ENCODE measurements at places on chromosomes 2 and 18.

- DNase-seq = no peak
These were observed 82.0 kb downstream of the ZNF516 start for GRCh38 chr18:76412818-76413565.

DNA sequence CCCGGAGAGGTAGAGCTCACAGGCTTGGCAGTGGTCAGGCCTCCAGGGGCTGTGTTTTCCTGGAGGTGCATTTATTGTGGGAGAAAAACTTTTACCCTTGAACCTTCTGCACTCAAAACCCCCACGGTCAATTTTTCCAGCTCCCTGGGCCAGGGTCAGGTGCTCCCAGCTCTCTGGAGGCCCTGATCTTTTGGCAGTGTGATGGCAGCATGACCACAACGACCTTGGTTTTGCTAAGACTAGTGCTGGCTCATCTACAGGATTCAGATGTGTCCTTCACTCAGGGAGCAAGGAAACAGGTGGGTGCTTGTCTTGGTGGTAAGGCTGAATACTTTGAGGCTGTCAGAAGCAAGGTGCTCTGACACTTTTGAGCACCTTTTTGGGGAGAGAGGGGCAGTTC is 92.3 kb downstream of the CCDC93 start:
- DNase-seq = no peak

DNA sequence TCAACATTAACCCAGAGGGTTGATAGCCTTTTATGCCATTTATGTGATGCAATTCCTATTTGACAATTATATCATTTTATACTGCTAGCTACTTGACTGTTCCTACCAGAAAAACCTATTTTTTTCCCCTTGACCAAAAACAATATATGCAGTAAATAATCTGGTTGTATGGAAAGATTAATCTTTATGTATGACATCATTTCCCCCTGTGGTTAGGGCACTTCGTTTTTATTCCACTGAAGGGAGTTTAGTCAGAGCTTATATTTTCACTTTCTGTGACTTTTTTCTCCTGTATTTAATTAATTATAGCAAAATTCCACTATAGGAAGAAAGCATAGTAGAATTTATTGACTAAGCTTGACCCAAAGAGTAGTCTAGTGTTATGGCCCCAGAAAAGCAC is 107.6 kb downstream of the HAUS1 start:
- no peak for DNase-seq

GRCh38 chr2:85277416-85278158 is 50.2 kb downstream of the TGOLN2 start:
- no peak for DNase-seq

- no peak for DNase-seq
These were observed 53.6 kb upstream of the ITGA6 start for GRCh38 chr2:172373766-172374165.

GRCh38 chr2:122186761-122187222 is 431.3 kb downstream of the TSN start:
- no peak for DNase-seq

DNA sequence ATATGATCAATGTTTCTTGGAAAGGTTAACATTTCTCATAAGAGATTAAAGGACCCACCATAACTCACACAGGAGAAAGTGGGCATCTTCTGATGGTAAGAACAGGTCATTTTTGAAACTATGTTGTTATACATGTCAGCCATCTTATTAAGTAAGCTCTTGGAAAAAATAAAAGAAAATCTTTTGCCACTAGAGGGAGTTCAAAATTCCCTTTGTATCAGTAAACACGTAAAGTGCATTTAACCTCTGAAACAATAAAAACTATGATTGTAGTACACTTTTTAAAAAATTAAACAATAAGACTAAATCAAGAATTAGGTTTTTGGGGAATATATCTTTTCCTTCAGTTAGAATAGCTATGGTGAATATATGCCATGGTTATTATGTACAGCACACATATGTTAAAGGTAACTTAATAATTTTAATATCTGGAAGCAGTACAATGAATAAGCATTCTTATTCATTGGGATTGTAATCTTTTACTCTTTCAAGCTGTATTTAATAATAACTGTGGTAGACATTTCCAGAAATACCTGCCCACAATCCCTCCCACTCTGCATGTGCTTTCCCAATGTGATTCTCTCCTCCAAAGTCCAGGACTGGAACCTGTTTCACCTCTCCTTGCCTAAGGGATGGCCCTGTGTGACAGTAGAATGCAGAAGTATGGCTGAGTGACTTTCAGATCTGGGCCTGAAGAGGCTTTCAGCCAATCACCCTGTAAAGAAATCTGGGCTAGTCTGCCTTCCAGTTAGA is 64.2 kb downstream of the RBMS1 start:
- DNase-seq = no peak

GRCh38 chr18:48612917-48613316 is 74.1 kb downstream of the CTIF start:
- DNase-seq = no peak

DNA sequence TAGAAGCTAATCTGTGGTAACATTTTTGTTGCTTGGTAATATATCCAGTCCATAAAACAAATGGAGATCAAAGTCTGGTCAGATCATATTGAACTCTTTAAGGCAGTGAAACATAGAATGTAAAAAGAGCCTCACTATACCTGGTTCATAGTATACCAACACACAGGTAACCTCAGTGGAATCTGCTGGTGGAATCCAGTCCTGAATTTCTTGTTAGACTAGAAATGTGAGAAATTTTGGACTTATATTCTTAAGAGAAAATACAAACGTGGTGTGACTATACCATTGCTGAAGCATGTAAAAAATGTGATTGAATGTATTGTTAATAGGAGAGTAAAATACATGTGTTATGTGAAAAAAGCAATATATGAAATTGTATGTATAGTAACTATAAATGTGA is 46.1 kb upstream of the GRHL1 start:
- DNase-seq = no peak

GRCh38 chr2:241865957-241866789 is 3.4 kb upstream of the RTP5 start:
- DNase-seq = no peak

DNA sequence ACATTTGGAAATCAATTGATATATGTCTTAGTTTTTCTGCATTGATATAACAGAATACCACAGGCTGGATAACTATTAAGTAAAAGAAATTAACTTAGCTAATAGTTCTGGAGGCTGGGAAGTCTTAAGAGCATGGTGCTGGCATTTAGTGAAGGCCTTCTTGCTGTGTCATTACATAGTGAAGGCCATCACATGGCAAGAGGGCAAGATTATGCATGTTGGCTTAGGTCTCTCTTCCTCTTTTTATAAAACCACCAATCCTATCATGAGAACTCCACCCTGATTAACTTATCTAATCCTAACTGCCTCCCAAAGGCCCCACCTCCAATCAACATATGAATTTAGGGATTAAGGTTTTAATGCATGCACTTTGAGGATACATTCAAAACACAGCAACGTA is 225.5 kb upstream of the VRK2 start:
- no peak for DNase-seq

DNA sequence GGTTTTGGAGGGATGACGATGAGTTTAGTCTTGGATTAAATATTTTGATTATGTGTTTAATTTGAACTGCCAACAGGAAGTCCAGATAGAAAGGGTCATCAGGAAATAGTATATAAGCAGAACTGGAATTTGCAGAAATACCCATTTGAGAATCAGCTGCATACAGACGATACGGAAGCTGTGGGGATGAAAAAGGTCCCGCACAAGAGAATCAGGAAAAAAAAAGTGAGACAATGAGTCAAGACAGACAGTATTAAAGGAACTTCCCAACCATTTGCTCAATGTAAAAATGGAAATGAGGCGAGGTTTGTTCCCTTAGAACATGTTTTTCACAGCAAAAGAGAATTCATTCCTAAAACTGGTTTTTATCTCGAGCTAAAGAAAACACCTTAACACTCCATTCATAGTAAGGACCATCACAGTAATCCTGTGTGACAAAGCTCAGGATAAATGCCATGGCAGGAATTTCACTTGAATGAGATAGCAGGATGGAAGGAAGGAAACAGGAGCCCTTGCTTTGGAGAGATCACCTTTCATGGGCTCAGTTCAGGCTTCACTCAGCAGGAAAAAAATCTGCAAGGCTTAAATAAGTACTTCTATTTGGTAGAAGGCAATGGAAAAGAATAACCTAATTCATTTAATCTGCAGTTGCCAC is 29.3 kb downstream of the BCL2 start:
- DNase-seq = no peak

GRCh38 chr2:126600742-126601141 is 55.2 kb upstream of the GYPC start:
- no peak for DNase-seq

DNA sequence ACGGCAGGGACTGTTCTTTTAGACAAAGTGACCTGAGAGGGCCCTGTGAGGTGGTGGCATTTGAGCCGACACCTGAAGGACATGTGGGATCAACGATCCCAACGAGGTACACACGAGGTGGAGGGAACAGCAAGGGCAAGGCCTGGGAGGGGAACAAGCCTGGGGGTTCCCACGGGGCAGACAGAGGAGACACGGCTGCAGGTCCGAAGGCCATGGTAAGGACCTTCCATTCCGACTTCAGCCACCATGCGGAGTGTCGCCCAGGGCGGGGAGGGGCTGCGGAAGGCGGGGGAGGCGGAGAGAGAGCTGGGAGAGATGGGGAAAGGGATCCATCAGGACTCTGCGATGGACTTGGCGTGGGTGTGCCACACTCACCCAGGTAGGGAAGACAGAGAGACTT is 151.8 kb downstream of the HDAC4 start:
- DNase-seq = no peak

DNA sequence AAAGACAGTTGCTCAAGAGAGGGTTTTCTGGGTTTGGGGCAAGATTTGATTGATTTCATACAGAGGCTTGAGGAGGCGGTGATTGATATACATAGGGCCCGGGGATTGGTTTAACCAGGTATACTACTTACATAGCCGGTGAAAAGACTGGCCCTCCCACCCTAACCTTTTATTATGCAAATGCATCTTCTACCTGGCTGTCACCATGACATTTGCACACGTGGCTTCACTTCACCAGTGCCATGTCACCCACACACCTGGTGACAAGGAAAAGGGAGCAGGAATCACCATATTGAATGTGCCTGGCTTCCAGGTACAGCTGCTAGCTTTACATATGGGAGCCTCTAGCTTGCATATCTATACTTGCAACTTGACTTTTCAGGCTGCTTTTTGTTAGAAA is 9.7 kb downstream of the ERMN start:
- no peak for DNase-seq

DNA sequence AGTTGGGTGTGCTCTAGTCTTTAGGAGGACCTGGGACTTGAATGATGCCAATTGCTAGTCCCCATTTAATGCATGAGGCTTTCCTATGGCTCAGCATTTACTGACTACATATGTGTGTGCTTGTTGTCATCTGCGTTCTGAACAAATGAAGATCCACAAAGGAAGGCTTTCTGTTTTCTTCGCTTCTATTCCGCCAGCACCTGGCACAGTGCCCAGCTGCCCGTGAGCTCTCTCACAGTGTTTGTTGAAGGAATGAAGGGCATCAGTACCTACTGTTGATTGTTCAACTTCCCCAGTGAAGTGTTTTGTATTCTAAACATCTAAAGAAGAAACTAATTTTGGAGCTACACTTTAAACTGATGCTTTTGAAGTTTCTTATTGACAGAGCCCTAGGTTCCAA is 122.4 kb upstream of the LINC00305 start:
- DNase-seq = no peak

- no peak for DNase-seq
These were observed 143.7 kb downstream of the TPO start for GRCh38 chr2:1556776-1557466.

DNA sequence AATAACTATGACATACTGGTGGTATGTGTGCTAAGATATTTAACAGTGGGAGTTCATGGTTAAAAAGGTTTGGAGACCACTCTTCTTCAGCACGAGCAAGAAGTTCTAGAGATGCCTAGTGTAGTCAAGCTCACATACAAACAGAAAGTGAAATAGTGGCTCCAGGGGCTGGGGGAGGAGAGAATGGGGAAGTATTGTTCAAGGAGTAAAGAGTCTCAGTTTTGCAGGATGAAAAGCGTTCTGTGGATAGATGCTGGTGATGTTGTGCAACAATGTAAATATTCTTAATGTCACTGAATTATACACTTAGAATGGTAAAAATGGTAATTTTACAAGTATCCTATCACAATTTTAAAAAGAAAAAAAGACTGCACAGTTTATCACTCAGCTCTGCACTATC is 29.0 kb upstream of the EPAS1 start:
- no peak for DNase-seq

- DNase-seq = no peak
These were observed 62.2 kb downstream of the OSBPL6 start for GRCh38 chr2:178256382-178257042.

DNA sequence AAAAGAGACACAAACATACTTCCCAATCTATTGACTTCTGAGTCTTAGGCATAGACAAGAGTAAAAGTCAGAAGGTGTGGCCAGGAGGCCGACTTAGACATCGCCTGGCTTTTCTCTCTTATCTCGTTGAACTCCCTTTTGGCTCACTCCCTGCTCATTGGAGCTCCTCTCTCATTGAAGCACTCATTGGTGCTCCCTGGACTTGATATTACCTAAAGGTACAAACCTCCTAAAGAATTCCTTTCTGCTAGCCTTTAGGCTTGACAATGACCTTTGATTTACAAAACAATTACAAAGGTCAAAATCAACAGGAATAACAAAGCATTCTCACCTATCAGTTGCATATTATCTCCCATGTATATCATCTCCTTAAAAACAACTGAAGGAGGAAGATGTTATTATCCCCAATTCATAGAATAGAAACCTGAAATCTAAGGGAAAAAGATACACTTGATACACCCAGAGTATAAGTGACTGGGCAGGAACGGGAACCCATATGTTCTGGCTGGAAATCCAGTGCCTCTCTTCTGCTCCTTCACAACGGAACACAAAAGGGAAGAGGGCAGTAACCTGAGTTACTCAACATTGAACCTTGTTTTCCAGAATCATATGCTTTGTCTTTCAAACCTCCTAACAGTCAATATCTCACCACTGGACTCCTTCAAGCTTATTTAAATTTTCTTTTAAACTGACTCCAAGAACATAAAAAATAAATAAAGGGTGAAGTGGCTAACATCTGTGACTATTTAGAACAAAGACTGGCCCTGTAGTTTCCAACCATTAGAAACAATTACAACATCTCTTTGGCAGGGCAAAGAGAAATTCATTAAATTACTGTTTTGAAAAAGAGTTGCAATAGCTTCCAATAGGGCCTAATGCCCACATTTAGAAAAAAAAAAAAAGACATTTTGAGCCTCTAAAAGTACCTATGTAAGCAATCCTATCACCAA is 1247.9 kb downstream of the LRP1B start:
- DNase-seq = no peak

GRCh38 chr18:28136071-28136470 is 40.9 kb downstream of the CDH2 start:
- no peak for DNase-seq
